ENCODE measurements at places on chromosomes 12 and 14. TPM values are rescaled to one million over a fixed set of nuclear protein-coding genes. Genes with fewer than 3 reads are reported as not detected.

DNA sequence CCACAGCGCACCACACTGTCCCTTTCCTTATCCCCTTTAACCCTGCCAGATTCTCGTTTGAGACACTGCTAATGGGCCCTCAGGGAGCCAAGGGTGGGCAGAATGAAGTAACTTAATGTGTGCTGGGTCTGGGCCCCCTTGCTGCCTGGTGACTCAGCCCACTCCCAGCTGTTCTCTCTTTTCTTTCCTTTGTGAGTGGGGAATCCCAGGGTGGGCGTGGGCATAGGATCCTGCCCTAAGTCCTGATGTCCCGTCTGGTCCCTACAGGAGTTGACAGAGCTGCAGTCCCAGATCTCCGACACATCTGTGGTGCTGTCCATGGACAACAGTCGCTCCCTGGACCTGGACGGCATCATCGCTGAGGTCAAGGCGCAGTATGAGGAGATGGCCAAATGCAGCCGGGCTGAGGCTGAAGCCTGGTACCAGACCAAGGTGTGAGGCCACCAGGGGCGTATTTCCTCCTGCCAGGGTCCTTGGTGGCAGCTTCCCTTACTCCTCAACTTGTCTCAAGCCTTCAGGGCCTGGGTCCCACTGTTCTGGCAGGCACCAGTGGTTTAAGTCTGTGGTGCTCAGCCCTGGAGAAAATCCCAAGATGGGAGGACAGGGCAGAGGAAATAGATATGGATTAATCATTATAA lies 8.3 kb downstream of the KRT7 start:
- peaks cover 16% of the 10 kb centered on the region for H3K4me1 ChIP-seq
- no peaks in the 10 kb centered on the region for H3K27me3 ChIP-seq
- H3K4me3 ChIP-seq, result no peak overlapping the region
- no peak overlapping the region for H3K27ac ChIP-seq

GRCh38 chr12:120399531-120399930 lies 30.6 kb upstream of the MSI1 start:
- H3K4me1 ChIP-seq, result no peaks in the 10 kb centered on the region
- no peak for DNase-seq
- H3K27ac ChIP-seq, result no peak overlapping the region

DNA sequence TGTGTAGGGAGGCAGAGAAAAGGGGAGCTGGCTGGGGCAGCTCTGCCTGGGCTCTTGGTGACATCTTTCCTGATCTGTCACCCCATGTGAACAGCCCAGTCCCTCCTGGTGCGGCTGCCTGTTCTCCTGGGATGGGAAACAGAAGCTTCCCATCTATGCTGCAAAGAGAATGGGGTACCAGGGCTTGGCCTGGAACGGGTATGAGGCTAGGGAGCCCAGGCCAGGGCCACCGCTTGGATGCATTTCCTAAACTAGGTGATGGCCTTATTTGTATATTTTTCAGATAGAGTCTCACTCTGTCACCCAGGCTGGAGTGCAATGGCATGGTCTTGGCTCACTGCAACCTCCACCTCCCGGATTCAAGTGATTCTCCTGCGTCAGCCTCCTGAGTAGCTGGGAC lies 48.6 kb upstream of the PRMT8 start:
- no peaks in the 10 kb centered on the region for H3K36me3 ChIP-seq
- no peak overlapping the region for H3K4me3 ChIP-seq

GRCh38 chr12:1632702-1633101 lies 3.7 kb downstream of the WNT5B start:
- H3K4me3 ChIP-seq, result no peak overlapping the region
- H3K27ac ChIP-seq, result no peak overlapping the region
- DNase-seq, result no peak
- H3K27me3 ChIP-seq, result no peaks in the 10 kb centered on the region
- H3K36me3 ChIP-seq, result no peaks in the 10 kb centered on the region

- H3K27ac ChIP-seq, result no peak overlapping the region
- H3K36me3 ChIP-seq, result peaks cover 3% of the 10 kb centered on the region
- no peak overlapping the region for H3K4me3 ChIP-seq
- no peaks in the 10 kb centered on the region for H3K27me3 ChIP-seq
- no peak for DNase-seq
Measured at GRCh38 chr12:66329941-66330340, 27.6 kb downstream of the HELB start.

GRCh38 chr14:59244581-59244980 lies 56.1 kb downstream of the DAAM1 start:
- no peak for DNase-seq
- peaks cover 18% of the 10 kb centered on the region for H3K4me1 ChIP-seq
- no peak overlapping the region for H3K4me3 ChIP-seq
- no peaks in the 10 kb centered on the region for H3K36me3 ChIP-seq
- no peaks in the 10 kb centered on the region for H3K27me3 ChIP-seq

GRCh38 chr14:34692348-34692747 lies 22.0 kb downstream of the CFL2 start:
- H3K36me3 ChIP-seq, result no peaks in the 10 kb centered on the region
- H3K27ac ChIP-seq, result no peak overlapping the region
- DNase-seq, result no peak

Gene HECTD1
- 63.6 TPM for total RNA-seq

Gene TRMT5
- 3.5 TPM for total RNA-seq

Gene VRTN
- not detected for total RNA-seq

Measured in ascending aorta (tissue), 2 donors.